Neural crest cell (in vitro differentiated cells): ENCODE measurements at places on chromosomes 4 and X. TPM values are rescaled to one million over a fixed set of nuclear protein-coding genes. Genes with fewer than 3 reads are reported as not detected.

Gene C4orf54
- total RNA-seq: 0.05 TPM in 2 replicates

Gene PROM1
- total RNA-seq: 60.8 and 65.3 TPM in 2 replicates

Gene LRRC66
- 0.33 and 0.34 TPM in 2 replicates for total RNA-seq

Gene OCIAD1
- total RNA-seq: 129 and 141 TPM in 2 replicates

Gene HSFX4
- not detected in 2 replicates for total RNA-seq

Gene SOWAHD
- total RNA-seq: 0.32 and 0.40 TPM in 2 replicates

Gene SMARCA5
- 102 and 104 TPM in 2 replicates for total RNA-seq

Gene GAGE12E
- total RNA-seq: not detected in 2 replicates

Gene GNRHR
- not detected in 2 replicates for total RNA-seq

Gene CYSLTR1
- total RNA-seq: not detected in 2 replicates

Gene MAOB
- total RNA-seq: 0.93 and 0.98 TPM in 2 replicates

Gene HSFX3
- not detected in 2 replicates for total RNA-seq

Gene PRRG1
- 8.0 TPM in 2 replicates for total RNA-seq

Gene ADH1B
- total RNA-seq: not detected in 2 replicates

Gene MAGEB1
- total RNA-seq: not detected in 2 replicates

Gene GATA1
- not detected in 2 replicates for total RNA-seq

Gene CRLF2
- 0.30 TPM in 1 of 2 replicates, not detected in the other for total RNA-seq

Gene FGD1
- 34.0 and 36.6 TPM in 2 replicates for total RNA-seq

Gene RTL5
- total RNA-seq: 21.7 and 23.0 TPM in 2 replicates

Gene IL3RA
- not detected in 2 replicates for total RNA-seq

Gene ZBED1
- 41.6 and 42.0 TPM in 2 replicates for total RNA-seq

Gene SOD3
- 0.16 and 0.32 TPM in 2 replicates for total RNA-seq

Gene F8
- 2.1 and 2.3 TPM in 2 replicates for total RNA-seq

Gene PNCK
- total RNA-seq: 9.4 and 10.2 TPM in 2 replicates

Gene FGFBP2
- 0.28 TPM in 1 of 2 replicates, not detected in the other for total RNA-seq

Gene GPR78
- not detected in 2 replicates for total RNA-seq

Gene TCP11X2
- total RNA-seq: not detected in 2 replicates

Gene AREG
- not detected in 2 replicates for total RNA-seq
